ENCODE measurements at places on chromosomes 4 and X. TPM values are rescaled to one million over a fixed set of nuclear protein-coding genes. Genes with fewer than 3 reads are reported as not detected.

GRCh38 chr4:183328832-183329231, 6.6 kb upstream of the CLDN24 start:
- no peak overlapping the region for H3K4me3 ChIP-seq
- H3K27ac ChIP-seq = no peak overlapping the region
- no peaks in the 10 kb centered on the region for H3K36me3 ChIP-seq

DNA sequence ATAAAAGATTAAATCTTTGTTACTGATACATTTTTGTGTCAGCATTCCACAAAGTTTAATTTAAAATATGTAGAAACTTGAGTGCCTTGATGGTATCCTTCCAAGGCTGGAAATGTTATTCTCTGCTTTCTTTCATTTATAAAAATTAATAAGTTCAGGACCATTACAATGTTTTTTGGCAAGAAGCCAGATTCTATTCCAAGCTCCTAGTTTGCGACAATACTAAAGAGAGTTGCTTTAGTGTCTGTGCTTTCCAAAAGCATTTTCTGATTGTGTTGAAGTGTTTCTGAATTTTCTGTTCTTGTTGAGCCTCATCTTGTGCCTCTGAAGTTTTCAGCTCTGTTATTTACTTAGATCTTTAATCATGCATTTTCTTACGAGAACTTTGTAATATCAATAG, 516.2 kb downstream of the KCTD8 start:
- DNase-seq = no peak
- H3K4me1 ChIP-seq = no peaks in the 10 kb centered on the region
- H3K27me3 ChIP-seq = no peaks in the 10 kb centered on the region

DNA sequence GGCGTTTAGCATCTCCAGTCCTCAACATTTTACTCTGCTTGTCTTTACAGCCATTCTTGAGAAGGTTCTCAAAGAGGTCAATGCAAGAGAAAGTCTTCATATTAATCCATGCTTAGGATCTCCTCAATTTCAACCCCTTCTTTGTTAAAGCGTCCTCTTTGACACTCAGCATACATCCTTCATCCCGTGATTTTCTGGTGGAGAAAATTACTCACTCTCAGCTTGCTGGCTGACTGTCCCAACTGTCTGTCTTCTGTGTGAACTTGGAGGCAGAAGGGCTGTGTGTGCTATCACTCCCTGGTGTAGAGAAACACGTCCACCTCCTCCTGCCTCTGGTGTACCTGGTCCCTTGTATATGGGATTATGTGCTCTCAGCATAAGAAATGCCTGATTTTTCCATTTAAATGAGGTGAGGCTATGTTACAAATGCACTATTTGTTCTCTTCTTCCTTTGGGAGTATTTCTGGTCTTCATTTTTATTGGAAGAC, 57.8 kb downstream of the GALNT7 start:
- no peaks in the 10 kb centered on the region for H3K27me3 ChIP-seq
- H3K27ac ChIP-seq = no peak overlapping the region
- no peaks in the 10 kb centered on the region for H3K36me3 ChIP-seq
- H3K4me3 ChIP-seq = no peak overlapping the region

GRCh38 chr4:113300471-113300928, 251.0 kb downstream of the ANK2 start:
- no peak overlapping the region for H3K27ac ChIP-seq
- no peaks in the 10 kb centered on the region for H3K4me1 ChIP-seq
- H3K36me3 ChIP-seq = no peaks in the 10 kb centered on the region
- H3K27me3 ChIP-seq = no peaks in the 10 kb centered on the region
- H3K4me3 ChIP-seq = no peak overlapping the region
- DNase-seq = no peak

DNA sequence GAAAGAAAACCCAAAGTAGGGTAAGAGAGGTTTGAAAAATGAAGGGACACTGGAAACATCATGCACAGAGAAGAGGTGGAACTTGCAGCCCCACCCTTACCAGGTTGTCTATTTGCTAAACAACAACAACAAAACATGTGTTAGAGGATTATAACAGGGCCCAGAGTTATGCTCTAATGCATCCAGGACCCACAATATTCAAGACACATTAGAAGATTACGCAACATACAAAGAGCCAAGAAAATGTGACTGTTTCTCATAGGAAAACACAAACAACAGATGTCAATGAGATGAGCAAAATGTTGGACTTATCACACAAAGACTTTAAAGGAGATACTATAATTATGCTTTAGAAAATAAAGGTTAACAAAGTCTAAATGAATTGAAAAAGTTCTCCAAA, 128.5 kb downstream of the LRBA start:
- H3K4me3 ChIP-seq = no peak overlapping the region
- H3K36me3 ChIP-seq = no peaks in the 10 kb centered on the region
- H3K4me1 ChIP-seq = no peaks in the 10 kb centered on the region
- no peaks in the 10 kb centered on the region for H3K27me3 ChIP-seq
- H3K27ac ChIP-seq = no peak overlapping the region
- no peak for DNase-seq

The GPR101 gene
- polyA plus RNA-seq = not detected

The SATL1 gene
- 0.05 TPM for polyA plus RNA-seq

DNA sequence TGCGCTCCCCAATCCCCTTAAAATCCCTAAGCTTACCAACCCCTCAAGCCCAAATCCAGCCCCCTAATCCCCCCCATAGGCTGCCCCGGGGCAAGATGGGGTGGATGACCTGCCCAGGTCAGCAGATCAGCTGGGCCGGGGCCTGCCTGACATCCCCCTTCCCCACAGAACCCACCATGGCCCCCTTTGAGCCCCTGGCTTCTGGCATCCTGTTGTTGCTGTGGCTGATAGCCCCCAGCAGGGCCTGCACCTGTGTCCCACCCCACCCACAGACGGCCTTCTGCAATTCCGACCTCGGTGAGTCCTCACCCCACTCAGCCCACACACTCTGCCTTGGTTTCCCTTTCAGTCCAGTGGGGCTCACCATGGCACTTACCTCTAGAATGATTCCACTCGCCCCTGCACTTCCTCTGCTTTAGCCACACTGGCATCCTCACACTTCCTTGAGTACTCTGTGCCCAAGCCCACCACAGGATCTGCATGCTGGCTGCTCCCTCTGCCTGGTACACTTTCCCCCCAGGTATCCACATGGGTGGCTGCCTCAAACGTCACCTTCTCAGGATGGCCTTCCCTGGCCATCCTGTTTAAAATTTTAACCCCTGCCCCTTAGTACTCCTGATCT, 1.1 kb downstream of the TIMP1 start:
- H3K27ac ChIP-seq = no peak overlapping the region
- no peaks in the 10 kb centered on the region for H3K4me1 ChIP-seq
- no peaks in the 10 kb centered on the region for H3K36me3 ChIP-seq

The SPANXA1 gene
- not detected for polyA plus RNA-seq

- H3K4me3 ChIP-seq = no peak overlapping the region
- no peaks in the 10 kb centered on the region for H3K4me1 ChIP-seq
- no peak overlapping the region for H3K27ac ChIP-seq
- no peak for DNase-seq
- no peaks in the 10 kb centered on the region for H3K27me3 ChIP-seq
Observed at GRCh38 chrX:132365490-132365889, 123.3 kb downstream of the MBNL3 start.

- no peaks in the 10 kb centered on the region for H3K36me3 ChIP-seq
- no peak overlapping the region for H3K4me3 ChIP-seq
- DNase-seq = no peak
- no peak overlapping the region for H3K27ac ChIP-seq
- no peaks in the 10 kb centered on the region for H3K4me1 ChIP-seq
- H3K27me3 ChIP-seq = no peaks in the 10 kb centered on the region
Observed at GRCh38 chr4:144267084-144267483, 126.6 kb upstream of the GYPA start.

The TASL gene
- polyA plus RNA-seq = 0.09 TPM

- no peak overlapping the region for H3K4me3 ChIP-seq
- DNase-seq = no peak
- no peak overlapping the region for H3K27ac ChIP-seq
- H3K27me3 ChIP-seq = no peaks in the 10 kb centered on the region
- H3K4me1 ChIP-seq = no peaks in the 10 kb centered on the region
Observed at GRCh38 chr4:160580581-160580980, 1477.7 kb downstream of the RAPGEF2 start.

The SAGE1 gene
- polyA plus RNA-seq = not detected

- no peaks in the 10 kb centered on the region for H3K4me1 ChIP-seq
- H3K27me3 ChIP-seq = no peaks in the 10 kb centered on the region
- H3K36me3 ChIP-seq = no peaks in the 10 kb centered on the region
Observed at GRCh38 chr4:26873391-26874026, 12.9 kb downstream of the STIM2 start.

The TREX2 gene
- polyA plus RNA-seq = 0.89 TPM

The FRG2 gene
- not detected for polyA plus RNA-seq

The KCND1 gene
- polyA plus RNA-seq = 0.84 TPM

DNA sequence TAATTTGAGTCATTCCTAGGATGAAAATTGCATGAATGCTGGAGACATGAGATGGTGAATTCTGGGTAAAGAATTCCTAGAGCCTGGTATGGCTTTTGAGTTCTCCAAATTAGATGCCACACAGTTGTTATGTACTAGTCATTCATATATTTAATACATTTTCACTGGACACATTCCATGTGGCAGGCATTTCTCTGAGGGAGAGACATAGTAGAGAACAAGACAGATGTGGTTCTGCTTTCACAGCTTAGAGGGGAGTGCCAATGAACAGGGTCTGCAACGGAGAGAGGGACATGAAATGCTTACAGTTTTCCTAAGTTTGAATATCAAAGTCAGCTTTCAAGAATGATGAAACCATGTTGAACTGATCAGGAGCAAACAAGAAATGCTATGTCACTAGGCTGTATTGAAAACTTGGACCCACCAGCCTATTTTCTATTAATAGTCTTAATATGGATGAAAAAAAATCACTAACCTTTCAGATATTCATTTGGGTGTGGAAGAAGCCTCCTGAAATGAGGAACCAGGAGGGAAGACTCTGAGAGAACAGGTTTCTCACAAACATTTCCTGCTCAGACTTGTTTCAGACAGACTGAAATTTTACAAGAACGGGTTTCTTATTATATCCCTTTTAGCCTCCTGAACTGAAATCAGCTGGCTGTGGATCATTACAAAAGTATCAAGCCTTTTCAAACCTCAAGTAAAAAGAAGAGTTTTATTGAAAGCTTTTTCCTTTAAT, 276.0 kb upstream of the TET2 start:
- H3K27ac ChIP-seq = no peak overlapping the region
- DNase-seq = no peak
- H3K4me3 ChIP-seq = no peak overlapping the region
- no peaks in the 10 kb centered on the region for H3K36me3 ChIP-seq
- H3K27me3 ChIP-seq = no peaks in the 10 kb centered on the region

The MAGEB5 gene
- not detected for polyA plus RNA-seq

The HTN1 gene
- polyA plus RNA-seq = not detected

The NRK gene
- 0.14 TPM for polyA plus RNA-seq

DNA sequence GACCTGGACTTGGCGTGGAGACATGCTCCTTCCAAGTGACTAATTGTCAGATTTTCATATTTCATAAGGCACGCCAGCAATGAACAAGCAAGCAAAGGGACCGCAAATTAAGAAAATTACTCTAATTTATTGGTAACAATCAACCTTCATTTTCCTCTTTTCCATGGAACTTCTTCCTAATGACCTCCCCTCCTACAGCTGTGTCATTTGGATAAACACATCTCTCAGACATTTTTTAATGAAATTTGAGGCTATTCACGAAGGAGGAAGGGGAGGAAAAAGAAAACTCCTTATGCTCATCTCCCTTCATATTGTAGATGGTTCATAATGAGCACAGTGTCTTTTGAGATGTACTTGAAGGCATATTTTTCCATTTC, 38.6 kb upstream of the TLR3 start:
- no peaks in the 10 kb centered on the region for H3K36me3 ChIP-seq
- H3K4me1 ChIP-seq = peaks cover 18% of the 10 kb centered on the region
- no peak overlapping the region for H3K4me3 ChIP-seq
- no peak for DNase-seq
- peak overlapping the region; percentile 46 for H3K27ac ChIP-seq

- peak; percentile 43 for DNase-seq
- H3K27me3 ChIP-seq = no peaks in the 10 kb centered on the region
- no peak overlapping the region for H3K27ac ChIP-seq
- no peaks in the 10 kb centered on the region for H3K36me3 ChIP-seq
- no peak overlapping the region for H3K4me3 ChIP-seq
- no peaks in the 10 kb centered on the region for H3K4me1 ChIP-seq
Observed at GRCh38 chr4:16794816-16795445, 103.5 kb downstream of the LDB2 start.

GRCh38 chr4:81807386-81807785, 335.7 kb upstream of the RASGEF1B start:
- H3K4me1 ChIP-seq = no peaks in the 10 kb centered on the region
- no peaks in the 10 kb centered on the region for H3K36me3 ChIP-seq
- no peak overlapping the region for H3K4me3 ChIP-seq
- no peak overlapping the region for H3K27ac ChIP-seq
